Activated CD4-positive, alpha-beta T cell treated with anti-CD3 and anti-CD28 coated beads for 1 hour (primary cell): ENCODE measurements at places on chromosomes 3 and 15.

- no peak for DNase-seq
These were observed 73.4 kb downstream of the RFTN1 start for GRCh38 chr3:16439848-16440708.

DNA sequence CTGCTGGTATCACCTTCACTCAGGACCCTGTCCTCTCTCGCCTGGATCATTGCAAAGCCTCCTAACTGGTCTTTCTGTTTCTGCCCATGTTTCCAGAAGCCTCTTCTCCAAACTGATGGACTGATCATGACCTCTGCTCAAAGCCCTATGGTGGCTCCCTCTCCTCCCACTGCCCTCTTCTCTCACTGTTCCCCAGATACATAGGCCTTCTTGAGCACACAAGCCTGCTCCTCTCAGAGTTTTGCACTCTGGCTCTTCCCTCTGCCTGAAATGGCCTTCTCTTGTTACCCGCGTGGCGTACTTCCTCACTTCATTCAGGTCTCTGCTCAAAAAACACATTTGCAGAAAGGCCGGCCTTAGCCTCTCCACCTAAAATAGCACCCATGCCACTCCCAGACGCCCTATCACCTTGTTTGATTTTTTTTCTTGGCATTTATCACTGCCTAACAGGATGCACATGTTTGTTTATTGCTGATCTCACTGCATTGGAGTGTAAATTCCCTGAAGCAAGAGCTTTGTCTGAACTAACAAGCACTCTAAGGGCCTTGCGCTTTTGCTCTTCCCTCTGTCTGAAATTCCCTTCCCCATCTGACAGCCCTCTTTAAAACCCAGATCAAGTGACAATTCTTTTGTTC lies 1.4 kb upstream of the ETFA start:
- DNase-seq: no peak

GRCh38 chr3:123768480-123769355 lies 115.4 kb downstream of the MYLK start:
- no peak for DNase-seq

DNA sequence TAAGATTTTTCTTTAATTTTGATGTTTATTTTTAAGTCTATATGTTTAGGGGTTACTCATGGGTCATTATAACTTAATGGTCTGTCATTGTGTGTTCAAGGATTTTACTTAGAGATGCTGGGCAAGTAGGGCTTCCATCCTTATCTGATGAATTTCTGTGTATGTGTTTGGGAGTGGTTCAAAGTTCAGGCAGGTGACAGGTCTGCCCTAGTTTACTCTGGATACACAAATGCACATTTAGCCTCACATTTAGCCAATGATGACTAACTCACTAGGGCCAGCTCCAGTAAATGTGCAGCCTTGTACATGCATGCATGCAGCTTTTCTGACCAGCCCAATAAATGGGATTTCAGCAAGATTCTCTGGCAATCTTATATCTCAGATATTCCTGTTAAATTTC lies 554.1 kb downstream of the SI start:
- no peak for DNase-seq

DNA sequence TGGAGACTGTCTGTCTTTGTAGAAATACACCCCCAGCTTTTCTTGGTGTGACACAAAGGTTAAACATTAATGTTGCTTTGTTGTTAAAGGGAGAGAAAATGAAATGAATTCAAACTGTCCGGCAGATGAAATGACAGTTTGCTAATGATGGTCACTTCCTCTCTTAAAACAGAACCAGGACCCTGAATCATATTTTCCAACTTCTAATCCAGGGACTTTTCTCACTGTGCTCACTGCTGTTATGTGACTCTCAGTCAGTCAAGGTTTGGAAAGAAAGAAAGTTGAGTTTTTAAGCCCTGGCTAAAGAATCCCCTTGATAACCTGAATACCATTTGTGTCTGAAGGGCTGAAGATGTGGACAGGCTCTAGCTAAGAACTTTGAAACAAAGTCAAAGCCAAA lies 215.8 kb downstream of the AGBL1 start:
- no peak for DNase-seq

- DNase-seq: no peak
These were observed 78.7 kb downstream of the USP13 start for GRCh38 chr3:179731544-179731943.

GRCh38 chr3:136919799-136920580 lies 37.8 kb upstream of the IL20RB start:
- no peak for DNase-seq

- DNase-seq: no peak
These were observed 289.1 kb upstream of the DNAJC19 start for GRCh38 chr3:181278468-181279238.

GRCh38 chr15:38129531-38130204 lies 123.0 kb upstream of the SPRED1 start:
- no peak for DNase-seq

DNA sequence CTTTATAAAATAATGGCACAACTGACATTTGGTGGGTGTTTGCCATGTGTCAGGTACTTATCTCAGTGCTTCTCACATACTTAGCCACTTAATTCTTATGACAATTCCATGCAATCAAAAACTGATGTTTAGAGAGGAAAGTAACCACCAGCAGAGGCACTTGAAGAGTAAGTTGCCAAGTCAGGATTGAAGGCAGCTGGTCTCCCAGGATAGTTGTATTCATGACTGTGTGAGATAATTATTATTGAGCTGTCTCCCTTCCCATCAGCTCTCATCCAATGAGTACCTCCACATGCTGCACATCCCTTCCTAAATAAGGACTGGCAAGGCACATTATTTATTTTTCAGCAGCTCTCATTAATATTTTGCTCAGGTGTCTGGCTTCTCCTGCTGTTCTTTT lies 4.8 kb downstream of the VEPH1 start:
- DNase-seq: no peak
